ENCODE measurements at places on chromosomes 4 and X.

GRCh38 chr4:3226467-3226866, 22.5 kb upstream of the MSANTD1 start:
- DNase-seq: no peak

DNA sequence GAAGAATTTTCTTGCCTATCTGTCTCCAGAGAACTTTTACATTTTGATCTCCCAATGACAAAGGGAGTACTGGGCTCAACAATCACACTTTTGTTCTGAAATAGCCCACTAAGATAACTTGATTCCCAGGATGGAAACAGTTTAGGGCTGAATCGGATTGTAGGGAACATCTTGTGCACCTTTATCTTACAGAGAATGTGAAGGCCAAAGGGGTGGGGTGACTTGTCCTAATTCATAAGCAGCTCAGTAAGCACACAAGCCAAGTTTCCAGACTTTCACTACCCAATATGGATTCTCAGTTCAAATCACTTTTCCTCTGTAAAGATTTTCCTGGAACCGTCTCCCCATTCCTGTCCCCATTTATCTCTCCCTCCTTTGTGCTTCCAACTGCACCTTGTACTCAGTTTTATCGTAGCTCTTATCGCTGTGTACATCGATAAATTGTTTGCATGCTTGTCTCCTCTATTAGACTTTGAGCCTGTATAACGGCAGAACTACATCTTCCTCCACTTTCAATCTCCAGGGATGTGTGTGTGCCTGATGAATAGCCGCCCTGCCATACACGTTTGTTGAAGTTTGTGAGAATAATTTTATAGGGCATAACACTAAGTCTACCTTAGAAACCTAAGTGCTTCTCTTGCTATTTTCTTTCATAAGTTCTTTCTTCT, 77.4 kb downstream of the MBNL3 start:
- no peak for DNase-seq

DNA sequence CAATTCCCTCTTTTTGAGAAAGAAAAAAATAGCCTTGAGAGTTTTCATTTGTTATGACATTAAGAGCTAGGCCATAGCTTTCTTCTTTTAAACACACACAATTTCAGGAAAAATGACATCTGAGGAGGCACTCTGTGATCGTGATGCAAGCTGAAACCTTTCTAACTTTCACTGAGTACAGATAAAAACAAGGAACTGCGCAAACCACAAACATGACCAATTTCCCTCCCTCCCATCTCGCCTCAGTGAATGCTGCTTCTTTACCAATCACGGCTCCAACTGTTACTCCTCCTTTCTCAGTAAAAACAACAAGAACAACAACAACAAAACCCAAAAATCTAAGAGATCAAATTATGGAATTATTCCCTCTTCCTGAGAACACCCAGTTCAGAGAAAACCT, 626.8 kb downstream of the TLL1 start:
- DNase-seq: no peak

GRCh38 chr4:126957556-126957955, 675.2 kb upstream of the INTU start:
- no peak for DNase-seq

- no peak for DNase-seq
Measured at GRCh38 chrX:154525606-154526490, 9.8 kb upstream of the FAM3A start.

- no peak for DNase-seq
Measured at GRCh38 chr4:54230484-54231418, 1.7 kb downstream of the PDGFRA start.

- DNase-seq: no peak
Measured at GRCh38 chr4:189081826-189082225, 858.8 kb upstream of the FRG1 start.

DNA sequence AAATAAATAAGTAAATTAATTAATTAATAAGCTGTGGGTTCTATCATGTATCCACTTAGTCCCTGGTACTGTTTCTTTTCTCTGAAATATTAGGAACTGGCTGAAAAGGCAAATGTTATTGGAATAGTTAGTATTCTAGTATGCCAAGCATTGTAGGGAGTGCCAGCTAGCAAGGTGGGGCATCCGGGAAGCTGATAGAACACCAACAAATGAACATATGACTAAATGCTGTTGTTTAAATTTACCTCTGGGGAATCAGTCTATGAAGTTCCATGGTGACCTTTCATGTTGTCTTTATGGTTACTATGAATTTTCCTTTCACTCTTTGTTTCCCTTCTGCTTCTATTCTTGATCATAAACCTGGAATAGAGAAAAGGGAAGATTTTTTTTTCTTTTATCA, 32.7 kb downstream of the NUDT6 start:
- no peak for DNase-seq

DNA sequence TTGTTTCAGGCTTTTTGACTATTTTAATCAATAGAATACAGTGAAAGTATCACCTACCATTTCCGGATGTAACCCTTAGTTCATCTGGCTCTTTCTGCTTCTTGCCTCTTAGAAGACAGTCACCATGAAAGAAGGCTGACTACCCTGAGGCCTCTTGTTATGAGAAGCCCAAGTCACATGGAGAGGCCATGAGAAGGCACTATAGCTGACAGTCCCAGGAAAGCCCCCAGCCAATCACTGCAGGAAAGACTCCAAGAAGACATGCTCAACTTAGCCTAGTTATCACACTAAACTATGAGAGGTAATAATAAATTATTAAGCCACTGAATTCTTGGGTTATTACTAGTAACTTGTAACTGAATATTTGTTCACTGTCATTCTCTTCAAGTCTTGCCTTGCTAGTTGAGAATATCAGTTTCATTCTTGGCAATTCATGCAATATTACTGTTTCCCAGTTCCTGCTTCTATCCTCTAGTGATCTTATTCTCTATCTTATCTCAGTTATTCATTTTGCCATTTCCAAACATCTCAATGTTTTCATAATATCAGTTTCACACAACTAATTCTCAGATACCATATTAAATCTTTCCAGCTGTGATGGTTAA, 57.1 kb upstream of the GUCY1A1 start:
- DNase-seq: no peak

DNA sequence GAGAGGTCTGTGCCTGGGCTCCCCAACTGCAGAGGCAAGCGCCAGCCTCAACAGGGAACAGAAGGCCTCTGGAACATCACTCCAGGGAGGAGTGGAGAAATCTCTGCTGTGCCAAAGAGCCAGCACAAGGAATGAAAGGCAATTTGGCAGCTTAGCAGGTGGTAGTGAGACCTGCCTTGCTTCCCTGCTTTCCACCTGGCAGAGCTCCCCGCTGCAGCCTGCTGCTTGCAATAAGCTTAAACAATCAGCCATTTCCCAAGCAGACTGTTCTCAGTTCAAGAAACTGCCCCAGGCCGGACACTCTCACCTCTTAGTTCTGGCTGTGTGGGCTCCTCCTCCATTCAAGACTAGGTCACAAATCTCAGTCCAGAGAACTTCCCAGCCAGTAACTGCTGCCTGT, 370.6 kb downstream of the MAGEB5 start:
- no peak for DNase-seq

DNA sequence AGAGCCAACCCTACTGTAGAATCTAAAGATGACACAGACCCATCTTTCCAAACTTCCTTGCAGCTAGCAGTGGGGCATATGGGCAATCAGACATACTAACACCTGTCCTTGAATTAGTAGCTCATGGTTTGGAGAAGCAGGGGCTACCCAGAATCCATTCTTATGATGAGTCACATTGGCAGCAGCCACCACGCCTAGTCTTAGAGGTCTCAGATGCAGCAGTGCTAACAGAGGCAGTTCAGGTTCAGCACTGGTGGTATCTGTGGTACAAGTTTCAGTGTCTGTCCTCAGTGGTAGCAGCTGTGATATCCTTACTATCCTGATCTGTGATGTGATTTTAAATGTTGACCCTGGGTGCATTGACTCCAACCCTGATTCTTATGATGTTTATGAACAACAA, 68.1 kb downstream of the FRMPD4 start:
- no peak for DNase-seq

GRCh38 chr4:105186701-105187161, 40.1 kb downstream of the TET2 start:
- no peak for DNase-seq

DNA sequence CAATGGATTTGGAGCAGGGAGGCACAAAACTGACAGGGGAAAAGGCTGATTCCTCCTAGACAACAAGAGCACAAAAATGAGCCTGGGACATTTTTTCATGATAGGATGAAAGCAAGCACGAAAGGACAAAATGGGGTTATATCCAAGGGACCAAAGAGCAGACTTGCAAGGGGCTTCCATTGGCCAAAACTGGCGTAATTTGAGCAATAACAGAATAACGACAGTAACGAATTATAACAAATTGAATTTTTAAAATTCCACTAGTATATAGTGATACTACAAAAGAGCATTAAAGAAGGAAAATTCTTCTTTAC, 10.3 kb downstream of the SPP1 start:
- no peak for DNase-seq

- DNase-seq: no peak
Measured at GRCh38 chrX:17456526-17456925, 81.5 kb downstream of the NHS start.

- DNase-seq: peak; percentile 25
Measured at GRCh38 chr4:6720202-6720699, 4.3 kb downstream of the BLOC1S4 start.

GRCh38 chrX:44954562-44954961, 81.6 kb downstream of the KDM6A start:
- no peak for DNase-seq

- no peak for DNase-seq
Measured at GRCh38 chrX:41327341-41327740, 6.6 kb upstream of the DDX3X start.

DNA sequence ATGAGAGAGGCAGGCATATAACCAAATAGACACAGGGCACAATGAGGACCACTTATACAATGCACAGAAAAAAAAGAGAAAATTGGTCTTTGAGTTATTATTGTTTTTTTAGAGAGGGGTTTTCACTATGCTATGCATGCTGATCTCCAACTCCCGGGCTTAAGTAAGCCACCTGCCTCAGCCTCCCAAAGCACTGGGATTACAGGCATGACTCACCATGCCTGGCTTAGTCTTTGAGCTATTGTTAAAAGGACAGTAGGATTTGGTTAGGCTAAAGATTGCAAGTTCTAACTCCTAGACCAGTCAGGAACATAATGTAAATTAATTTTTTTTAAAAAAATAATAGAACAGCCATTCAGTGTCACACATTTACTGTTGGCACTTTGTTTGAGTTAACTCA, 340.1 kb downstream of the GPAT3 start:
- DNase-seq: no peak

GRCh38 chr4:152064753-152065152, 303.9 kb upstream of the GATB start:
- no peak for DNase-seq

- peak; percentile 30 for DNase-seq
Measured at GRCh38 chr4:108902769-108903168, 139.9 kb upstream of the ETNPPL start.

DNA sequence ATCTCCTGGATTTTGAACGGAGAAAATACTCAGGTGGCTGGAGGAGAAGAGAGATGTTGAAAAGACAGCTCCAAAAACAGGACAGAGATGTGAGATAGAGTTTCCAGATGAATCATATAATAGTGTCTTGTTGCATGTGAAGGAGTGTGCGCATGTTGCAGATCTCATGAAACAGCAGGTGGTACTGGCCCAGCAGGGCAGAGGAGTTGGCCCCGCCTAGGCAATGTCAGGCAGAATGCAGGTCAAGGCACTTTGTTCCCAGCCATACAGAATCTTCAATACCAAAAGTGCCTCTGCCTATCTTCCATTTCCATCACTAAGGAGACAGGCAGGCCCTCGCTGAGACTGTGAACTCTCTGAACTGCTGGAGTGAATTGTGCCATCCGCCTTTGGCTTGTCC, 63.9 kb upstream of the FAT1 start:
- DNase-seq: no peak

GRCh38 chr4:79273915-79274314, 51.9 kb downstream of the NAA11 start:
- no peak for DNase-seq

GRCh38 chr4:143358923-143359643, 22.4 kb downstream of the GAB1 start:
- DNase-seq: no peak

DNA sequence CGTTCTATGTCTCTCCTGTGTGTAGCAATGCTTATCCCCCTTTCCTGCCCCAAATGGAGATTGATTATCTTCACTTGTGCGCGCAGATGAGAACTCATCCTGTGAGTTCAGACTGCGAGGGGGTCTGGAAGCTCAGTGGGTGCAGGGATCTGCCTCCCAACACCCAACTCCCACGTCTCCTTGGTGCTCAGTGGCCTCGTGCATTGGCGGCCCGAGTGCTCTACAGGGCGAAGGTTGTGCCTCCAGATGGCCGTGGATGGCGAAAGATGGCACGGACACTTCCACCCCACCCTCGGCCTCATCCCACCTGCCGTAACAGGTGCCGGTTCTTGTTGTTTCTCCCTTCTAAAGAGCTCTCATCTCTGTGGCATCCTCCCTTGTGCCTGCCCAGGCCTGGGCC, 45.1 kb upstream of the SORCS2 start:
- DNase-seq: no peak

DNA sequence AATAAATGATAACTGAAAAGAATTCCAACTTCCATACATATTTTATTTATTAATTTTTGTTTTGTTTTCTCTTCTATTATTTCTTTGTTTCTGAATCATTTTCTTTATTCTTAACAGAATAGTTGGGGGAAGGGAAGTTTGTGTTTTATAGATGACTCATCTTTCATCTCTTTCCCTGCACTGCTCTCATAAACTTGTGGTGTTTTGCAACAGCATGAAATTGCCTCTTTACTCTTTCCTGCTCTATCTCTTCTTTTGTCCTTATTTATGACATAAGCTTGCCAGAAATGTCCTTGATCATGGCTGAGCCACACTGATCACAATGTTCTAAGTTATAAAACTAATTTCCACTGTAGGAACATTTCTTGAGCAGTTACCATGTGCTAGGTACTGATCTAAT, 22.3 kb downstream of the QRFPR start:
- DNase-seq: no peak

- DNase-seq: no peak
Measured at GRCh38 chr4:112378858-112379257, 81.7 kb downstream of the ALPK1 start.

GRCh38 chr4:86330961-86331742, 28.7 kb downstream of the MAPK10 start:
- DNase-seq: no peak

- DNase-seq: no peak
Measured at GRCh38 chr4:153518637-153519389, 52.7 kb downstream of the TMEM131L start.

- no peak for DNase-seq
Measured at GRCh38 chr4:153365003-153365402, 20.5 kb downstream of the MND1 start.

GRCh38 chrX:131779306-131779705, 235.4 kb downstream of the OR13H1 start:
- DNase-seq: no peak

GRCh38 chr4:28179126-28179525, 1318.5 kb downstream of the STIM2 start:
- DNase-seq: no peak
